ENCODE measurements at places on chromosomes 2 and 18. TPM values are rescaled to one million over a fixed set of nuclear protein-coding genes. Genes with fewer than 3 reads are reported as not detected.

SLC16A14 gene
- 4.9 TPM for total RNA-seq

C1QL2 gene
- not detected for total RNA-seq

TUBA3E gene
- total RNA-seq, result not detected

TSN gene
- total RNA-seq, result 63.5 TPM

NPPC gene
- total RNA-seq, result not detected

LYG2 gene
- total RNA-seq, result not detected

PLCD4 gene
- total RNA-seq, result 2.5 TPM

HOXD9 gene
- total RNA-seq, result not detected

ANKRD44 gene
- 1.2 TPM for total RNA-seq

DNA sequence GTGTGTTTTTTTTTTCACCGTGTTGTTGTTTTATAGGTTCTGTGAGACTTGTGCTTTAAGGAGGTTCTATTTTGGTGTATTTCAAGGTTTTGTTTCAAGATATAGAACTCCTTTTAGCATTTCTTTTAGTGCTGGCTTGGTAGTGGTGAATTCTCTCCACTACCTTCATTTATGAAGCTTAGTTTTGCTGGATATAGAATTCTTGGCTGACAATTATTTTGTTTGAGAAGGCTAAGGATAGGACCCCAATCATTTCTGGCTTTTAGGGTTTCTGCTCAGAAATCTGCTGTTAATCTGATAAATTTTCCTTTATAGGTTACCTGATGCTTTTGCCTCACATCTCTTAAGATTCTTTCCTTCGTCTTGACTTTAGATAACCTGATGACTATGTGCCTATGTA lies 66.8 kb downstream of the MSTN start:
- no peaks in the 10 kb centered on the region for H3K36me3 ChIP-seq
- no peak for DNase-seq
- H3K4me1 ChIP-seq, result no peaks in the 10 kb centered on the region
- no peaks in the 10 kb centered on the region for H3K27me3 ChIP-seq
- no peak overlapping the region for H3K27ac ChIP-seq

- no peak overlapping the region for H3K4me3 ChIP-seq
- no peaks in the 10 kb centered on the region for H3K27me3 ChIP-seq
These were observed 426.0 kb upstream of the CRIM1 start for GRCh38 chr2:35929551-35929950.

- peaks cover 38% of the 10 kb centered on the region for H3K4me1 ChIP-seq
- no peaks in the 10 kb centered on the region for H3K36me3 ChIP-seq
- H3K27me3 ChIP-seq, result no peaks in the 10 kb centered on the region
- peak overlapping the region; percentile 97 for H3K4me3 ChIP-seq
- peak overlapping the region; percentile 88 for H3K27ac ChIP-seq
These were observed 1.4 kb upstream of the UXS1 start for GRCh38 chr2:106195456-106195855.

DNA sequence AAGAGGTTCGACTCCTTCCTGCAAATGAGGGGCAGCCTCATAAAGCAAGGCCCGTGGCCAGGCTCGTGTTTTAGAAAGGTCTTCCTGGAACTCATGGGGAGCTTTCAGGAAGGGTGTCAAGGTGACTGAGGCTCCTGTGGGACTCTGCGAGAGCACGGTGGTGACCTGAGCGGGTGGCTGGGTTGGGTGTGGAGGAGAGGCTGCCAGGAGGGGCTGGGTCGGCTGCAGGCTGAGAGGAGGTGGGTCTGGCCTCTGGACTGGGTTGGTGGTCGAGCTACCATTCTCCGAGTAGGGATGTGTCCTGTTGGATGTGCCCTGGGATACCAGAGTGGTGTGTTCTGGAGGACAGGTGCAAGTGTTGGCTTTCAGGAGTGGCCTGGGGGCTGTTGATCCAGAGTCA lies 86.4 kb downstream of the DGKD start:
- no peaks in the 10 kb centered on the region for H3K27me3 ChIP-seq
- H3K4me1 ChIP-seq, result peaks cover 47% of the 10 kb centered on the region
- peaks cover 84% of the 10 kb centered on the region for H3K36me3 ChIP-seq
- H3K4me3 ChIP-seq, result no peak overlapping the region
- no peak for DNase-seq

- H3K27me3 ChIP-seq, result no peaks in the 10 kb centered on the region
- H3K27ac ChIP-seq, result no peak overlapping the region
- H3K4me3 ChIP-seq, result no peak overlapping the region
- DNase-seq, result no peak
- no peaks in the 10 kb centered on the region for H3K36me3 ChIP-seq
- H3K4me1 ChIP-seq, result no peaks in the 10 kb centered on the region
These were observed 144.3 kb upstream of the TFPI start for GRCh38 chr2:187698374-187699110.

GRCh38 chr2:127044165-127044718 lies 62.7 kb downstream of the BIN1 start:
- no peak overlapping the region for H3K4me3 ChIP-seq
- H3K27ac ChIP-seq, result no peak overlapping the region
- H3K27me3 ChIP-seq, result no peaks in the 10 kb centered on the region
- no peak for DNase-seq
- H3K4me1 ChIP-seq, result peaks cover 6% of the 10 kb centered on the region

GRCh38 chr18:59423259-59423658 lies 64.2 kb upstream of the LMAN1 start:
- H3K27ac ChIP-seq, result no peak overlapping the region
- peak; percentile 47 for DNase-seq
- no peaks in the 10 kb centered on the region for H3K36me3 ChIP-seq
- no peak overlapping the region for H3K4me3 ChIP-seq
- no peaks in the 10 kb centered on the region for H3K4me1 ChIP-seq

GRCh38 chr2:85383850-85384249 lies 26.3 kb downstream of the CAPG start:
- H3K27me3 ChIP-seq, result no peaks in the 10 kb centered on the region
- no peak overlapping the region for H3K27ac ChIP-seq
- H3K4me3 ChIP-seq, result no peak overlapping the region
- no peaks in the 10 kb centered on the region for H3K4me1 ChIP-seq
- DNase-seq, result no peak

DNA sequence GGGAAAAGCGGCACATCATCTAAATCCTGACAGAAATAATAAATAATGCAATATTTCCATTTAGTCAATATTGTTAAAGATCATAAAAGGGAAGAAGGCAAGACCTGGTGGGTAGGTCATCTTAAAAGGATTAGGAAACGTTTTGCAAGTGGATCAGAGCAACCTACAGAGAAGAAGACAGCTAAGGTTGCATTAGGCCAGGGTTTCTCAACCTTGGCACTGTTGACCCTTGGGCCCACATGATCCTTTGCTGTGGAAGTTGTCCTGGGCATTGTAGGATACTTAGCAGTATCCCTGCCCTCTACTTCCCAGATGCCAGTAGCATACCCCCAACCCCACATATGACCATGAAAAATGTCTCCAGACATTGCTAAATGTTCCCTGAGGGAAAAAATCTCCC lies 55.0 kb downstream of the KLF7 start:
- H3K27me3 ChIP-seq, result no peaks in the 10 kb centered on the region
- H3K27ac ChIP-seq, result no peak overlapping the region

- no peak for DNase-seq
- no peak overlapping the region for H3K4me3 ChIP-seq
- H3K36me3 ChIP-seq, result no peaks in the 10 kb centered on the region
- no peaks in the 10 kb centered on the region for H3K4me1 ChIP-seq
- H3K27ac ChIP-seq, result no peak overlapping the region
- no peaks in the 10 kb centered on the region for H3K27me3 ChIP-seq
These were observed 32.0 kb downstream of the TCF7L1 start for GRCh38 chr2:85165088-85165690.

- DNase-seq, result peak; percentile 87
- H3K4me3 ChIP-seq, result no peak overlapping the region
- H3K27ac ChIP-seq, result no peak overlapping the region
These were observed 20.5 kb upstream of the KIF1A start for GRCh38 chr2:240840435-240841060.

DNA sequence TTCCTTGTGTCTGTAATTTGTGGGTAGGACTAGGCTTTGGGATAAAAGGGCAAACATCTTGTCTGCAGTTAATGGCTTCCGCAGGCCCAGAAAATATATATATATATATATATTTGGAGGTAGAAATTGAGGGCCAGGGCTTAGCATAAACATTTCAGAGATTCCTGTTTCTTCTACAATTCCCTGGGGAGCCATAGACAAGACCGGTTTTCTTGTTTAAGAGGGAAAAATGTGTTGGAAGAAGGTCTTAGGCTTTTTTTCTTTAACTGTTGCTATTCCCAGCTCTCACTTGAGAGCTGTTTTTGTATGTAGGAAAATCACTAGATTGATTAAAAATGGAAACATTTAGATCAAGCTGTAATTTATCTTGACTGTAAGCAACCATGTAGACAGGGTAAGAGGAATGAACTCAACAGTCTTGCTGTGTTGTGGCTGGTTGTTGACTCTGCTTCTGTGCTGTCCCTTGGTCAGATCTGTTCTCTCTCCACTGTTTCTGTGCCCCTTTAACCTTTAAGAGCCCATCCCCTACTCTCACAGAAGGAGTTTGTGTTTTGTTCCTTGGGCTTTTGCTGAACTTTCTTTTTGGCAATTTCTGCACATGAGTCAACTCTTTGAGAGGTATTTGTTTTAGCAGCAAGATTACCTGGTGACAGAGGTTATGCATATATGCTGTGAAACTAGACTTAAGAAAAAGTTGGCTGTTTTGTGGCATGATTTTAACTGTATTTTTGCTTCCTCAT lies 58.3 kb downstream of the EFEMP1 start:
- no peak overlapping the region for H3K4me3 ChIP-seq
- H3K27ac ChIP-seq, result no peak overlapping the region
- peaks cover 25% of the 10 kb centered on the region for H3K4me1 ChIP-seq

DNA sequence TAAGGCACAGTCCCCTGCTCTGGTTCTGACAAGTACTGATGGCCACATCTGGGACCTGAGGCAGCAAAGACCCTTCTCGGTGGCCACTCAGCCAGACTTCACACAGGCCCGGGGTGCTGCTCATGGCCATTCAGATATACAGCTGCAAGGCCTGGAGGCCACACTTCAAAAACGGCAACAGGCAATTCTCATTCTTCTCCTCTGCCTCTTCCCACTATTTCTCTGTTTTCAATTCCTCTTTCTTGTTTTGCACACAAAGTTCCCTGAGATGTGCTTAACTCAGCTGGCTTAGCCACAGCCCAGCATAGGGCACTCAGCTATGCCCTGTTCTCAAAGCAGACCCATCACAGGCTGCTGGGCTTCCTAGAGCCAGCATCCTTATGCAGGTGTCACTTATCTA lies 29.9 kb downstream of the PTPN18 start:
- peaks cover 24% of the 10 kb centered on the region for H3K4me1 ChIP-seq
- DNase-seq, result no peak
- H3K4me3 ChIP-seq, result no peak overlapping the region
- no peak overlapping the region for H3K27ac ChIP-seq

DNA sequence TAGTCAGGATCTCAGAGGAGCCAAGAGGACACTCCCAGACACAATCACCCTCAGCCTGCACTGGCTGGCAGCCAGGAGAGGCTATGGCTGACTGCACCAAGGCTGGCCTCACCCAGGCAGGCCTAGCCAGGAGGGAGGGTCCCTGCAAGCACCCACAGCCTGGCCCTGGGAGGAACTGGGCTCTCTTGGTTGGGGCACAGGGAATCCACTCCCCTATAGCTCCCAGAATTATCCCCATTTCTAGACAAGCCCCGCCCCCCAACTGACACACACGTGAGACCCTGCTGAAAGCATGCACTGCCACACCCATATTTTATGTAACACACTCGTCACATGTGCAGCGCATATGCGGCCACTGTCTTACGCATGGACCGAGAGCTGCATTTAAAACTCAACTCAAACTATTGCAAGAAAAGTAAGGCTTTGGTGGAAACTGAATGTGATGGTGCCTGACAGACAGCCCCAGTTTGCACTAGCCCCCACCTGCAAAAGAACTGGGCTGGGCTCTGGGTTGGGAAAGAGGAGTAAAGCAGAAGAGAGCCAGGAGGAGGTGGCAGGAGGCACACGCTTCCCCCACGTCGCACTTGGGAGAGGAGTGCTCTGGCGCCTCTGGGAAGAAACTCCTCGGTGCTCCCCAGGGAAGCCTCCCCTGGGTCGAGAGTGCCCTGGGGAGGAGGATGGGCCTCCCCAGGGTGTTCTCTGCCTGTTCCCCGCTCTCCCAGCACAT lies 28.9 kb upstream of the ARHGEF4 start:
- H3K4me1 ChIP-seq, result no peaks in the 10 kb centered on the region
- H3K27ac ChIP-seq, result no peak overlapping the region
- H3K27me3 ChIP-seq, result peaks cover 8% of the 10 kb centered on the region
- H3K4me3 ChIP-seq, result no peak overlapping the region
- no peaks in the 10 kb centered on the region for H3K36me3 ChIP-seq
- DNase-seq, result no peak

GRCh38 chr2:71888751-71889445 lies 258.8 kb downstream of the CYP26B1 start:
- H3K27me3 ChIP-seq, result no peaks in the 10 kb centered on the region
- H3K27ac ChIP-seq, result no peak overlapping the region
- H3K36me3 ChIP-seq, result no peaks in the 10 kb centered on the region
- DNase-seq, result no peak
- no peak overlapping the region for H3K4me3 ChIP-seq
- H3K4me1 ChIP-seq, result no peaks in the 10 kb centered on the region

DNA sequence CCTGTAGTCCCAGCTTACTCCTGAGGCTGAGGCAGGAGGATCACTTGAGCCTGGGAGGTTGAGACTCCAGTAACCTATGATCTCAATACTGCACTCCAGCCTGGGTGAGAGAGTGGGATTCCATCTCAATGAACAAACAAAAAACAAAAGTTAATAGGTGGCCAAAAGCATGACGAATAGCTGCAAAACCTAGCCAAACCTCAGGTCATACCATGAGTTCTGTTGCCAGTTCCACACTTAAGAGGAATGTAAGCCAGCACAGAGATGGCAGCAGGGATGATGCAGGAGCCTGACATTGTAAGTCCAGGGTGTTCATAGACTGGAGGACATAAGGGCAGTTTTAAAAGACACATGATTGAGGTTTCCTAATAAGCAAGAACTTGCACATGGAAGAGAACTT lies 55.3 kb upstream of the RMDN2 start:
- no peaks in the 10 kb centered on the region for H3K27me3 ChIP-seq
- DNase-seq, result no peak
- H3K36me3 ChIP-seq, result no peaks in the 10 kb centered on the region
- peak overlapping the region; percentile 83 for H3K27ac ChIP-seq
- peaks cover 7% of the 10 kb centered on the region for H3K4me1 ChIP-seq

GRCh38 chr2:41829052-41829451 lies 218.8 kb upstream of the PKDCC start:
- DNase-seq, result no peak
- no peaks in the 10 kb centered on the region for H3K36me3 ChIP-seq
- peaks cover 31% of the 10 kb centered on the region for H3K27me3 ChIP-seq
- no peak overlapping the region for H3K4me3 ChIP-seq

DNA sequence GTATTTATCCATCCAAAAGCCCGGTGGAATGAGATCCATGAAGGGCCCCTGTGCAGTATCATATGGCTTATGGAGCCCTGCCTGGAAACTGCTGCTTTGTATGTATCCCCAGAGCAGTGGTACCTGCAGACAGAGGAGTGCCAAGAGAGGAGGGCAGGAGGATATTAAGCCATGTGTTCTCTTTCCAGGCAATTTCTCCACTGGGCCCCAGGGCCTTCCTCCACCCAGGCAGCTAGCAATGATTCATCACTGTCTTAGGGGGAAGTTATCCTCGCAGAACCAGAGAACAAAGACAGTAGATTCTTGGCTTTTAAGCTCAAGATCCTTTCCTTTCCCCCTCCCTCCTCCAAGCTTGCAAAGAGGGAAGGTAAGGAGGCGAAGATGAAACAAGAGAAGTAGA lies 98.1 kb downstream of the LRRC30 start:
- no peak for DNase-seq
- H3K4me1 ChIP-seq, result no peaks in the 10 kb centered on the region
- no peaks in the 10 kb centered on the region for H3K36me3 ChIP-seq
- no peak overlapping the region for H3K27ac ChIP-seq
- no peak overlapping the region for H3K4me3 ChIP-seq

Data from stomach (tissue), 19 donors.